ENCODE measurements at places on chromosomes 3 and 15.

DNA sequence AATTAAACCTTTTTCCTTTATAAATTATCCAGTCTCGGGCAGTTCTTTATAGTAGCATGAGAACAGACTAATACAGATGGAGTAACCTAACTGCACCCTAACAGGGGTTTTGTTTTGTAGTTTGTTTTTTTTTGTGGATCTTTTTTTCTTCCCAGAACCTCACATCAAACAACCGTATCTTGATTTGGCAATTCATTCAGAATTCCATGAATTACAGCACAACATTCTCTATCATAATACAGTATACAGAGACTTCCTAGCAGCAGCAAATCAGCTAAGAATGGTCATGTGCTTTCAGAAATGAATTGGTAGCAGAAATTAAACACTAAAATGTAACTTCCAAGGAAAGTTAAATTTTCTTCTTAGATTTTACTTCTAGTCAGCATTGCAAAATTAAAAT lies 114.6 kb downstream of the TMCC1 start:
- DNase-seq, result no peak

- no peak for DNase-seq
Measured at GRCh38 chr3:182808041-182808770, 14.9 kb downstream of the ATP11B start.

GRCh38 chr3:111859061-111859973 lies at the start of gene PHLDB2:
PHLDB2 (plus strand) TSS chr3:111859265; CDS start chr3:111884078, 24,813 bp downstream.
- DNase-seq, result peak; percentile 38

GRCh38 chr3:55189359-55189801 lies 261.5 kb upstream of the LRTM1 start:
- no peak for DNase-seq

DNA sequence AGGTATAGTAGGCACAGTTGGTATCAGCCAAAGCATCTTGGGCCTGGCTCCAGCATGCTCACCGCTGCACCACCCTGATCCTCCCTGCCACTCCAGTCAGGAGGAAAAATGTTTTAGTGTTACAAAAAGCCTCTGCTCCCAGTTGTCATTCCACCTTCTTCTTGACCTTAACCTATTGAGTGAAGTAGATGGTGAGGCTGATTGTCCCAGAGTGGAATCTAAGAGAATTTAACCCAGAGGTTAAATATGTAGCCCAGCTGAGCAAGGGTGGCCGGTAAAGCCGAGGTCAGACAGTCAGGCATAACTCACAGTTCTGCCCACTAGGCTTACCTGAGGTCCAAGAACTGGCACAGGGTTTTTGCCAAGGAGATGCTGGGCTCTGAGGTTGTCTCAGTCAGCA lies 30.7 kb upstream of the TNIK start:
- DNase-seq, result no peak

DNA sequence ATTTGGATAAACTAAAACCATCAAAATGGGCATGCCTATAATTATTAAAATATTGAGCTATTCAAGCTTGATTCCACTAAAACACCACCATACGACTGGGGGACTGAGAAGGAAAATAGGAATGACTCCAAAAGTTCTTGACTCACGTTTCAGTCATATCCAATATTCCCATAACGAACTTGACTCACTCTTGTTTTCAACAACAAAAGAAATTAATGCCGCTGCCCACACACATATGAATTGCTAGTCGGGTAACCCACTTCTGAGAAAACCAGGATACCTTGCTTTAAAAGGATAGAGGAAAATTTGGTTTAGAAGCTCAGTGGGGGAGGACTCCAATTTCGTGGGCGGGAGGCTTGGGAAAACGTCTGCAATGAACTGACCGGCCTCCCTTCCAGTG lies 5.2 kb downstream of the HTR3C start:
- DNase-seq, result no peak

DNA sequence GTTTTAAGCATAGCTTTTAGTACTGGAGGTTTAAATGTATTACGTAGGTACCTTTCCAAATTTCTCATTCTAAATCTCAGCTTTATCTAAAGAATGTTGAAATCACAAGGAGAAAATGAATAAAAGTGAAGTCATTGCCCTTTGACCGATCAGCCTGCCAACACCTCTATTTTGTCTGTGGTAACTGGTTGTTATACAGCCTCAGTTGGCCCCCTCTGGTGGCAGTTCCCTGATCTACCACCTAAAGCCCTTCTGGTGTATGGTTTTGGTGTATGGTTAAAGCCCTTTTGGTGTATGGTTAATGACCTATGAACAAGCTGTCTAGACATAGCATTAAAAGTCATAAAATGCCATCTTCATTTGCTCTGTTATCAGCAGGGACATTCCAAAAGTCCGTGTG lies 378.2 kb upstream of the AZI2 start:
- no peak for DNase-seq

- DNase-seq, result no peak
Measured at GRCh38 chr15:87681104-87681503, 575.4 kb downstream of the NTRK3 start.

DNA sequence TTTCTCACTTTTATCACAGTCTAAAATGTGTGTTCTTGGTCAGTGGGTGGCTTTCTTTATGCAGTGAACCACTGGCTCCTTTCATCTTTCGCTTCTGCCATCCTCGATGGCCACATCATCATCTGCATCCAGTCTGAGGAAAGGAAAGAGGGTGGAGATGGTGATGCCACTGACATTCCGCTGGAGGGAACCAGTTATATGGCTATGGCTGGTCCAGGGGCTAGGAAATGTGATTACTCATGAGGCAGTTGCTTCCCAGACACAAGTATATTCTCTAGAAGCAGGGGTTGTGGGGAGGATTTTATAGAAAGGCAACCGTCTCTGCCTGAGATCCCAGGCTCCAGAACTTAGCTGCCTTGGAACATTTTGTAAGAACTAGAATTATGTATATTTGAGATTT lies 246.7 kb upstream of the AZI2 start:
- no peak for DNase-seq

DNA sequence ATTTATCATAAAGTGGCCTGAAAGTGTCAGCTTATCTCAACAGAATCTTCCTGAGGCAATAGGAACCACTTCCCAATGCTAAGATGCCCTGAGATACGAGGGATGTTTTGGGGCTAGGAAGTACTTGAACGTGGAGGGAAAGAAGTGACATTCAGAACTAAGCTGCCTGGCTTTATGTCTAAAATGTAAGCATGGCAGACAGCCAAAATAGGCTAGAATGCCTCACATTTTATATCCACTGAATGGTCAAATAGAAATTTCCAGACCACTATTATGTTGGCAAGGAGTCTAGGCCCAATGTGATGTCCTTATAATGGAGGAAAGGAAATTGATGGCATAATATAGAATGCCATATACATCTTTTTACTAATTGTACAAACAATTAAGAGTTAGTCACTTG lies 154.9 kb downstream of the PEX5L start:
- no peak for DNase-seq

DNA sequence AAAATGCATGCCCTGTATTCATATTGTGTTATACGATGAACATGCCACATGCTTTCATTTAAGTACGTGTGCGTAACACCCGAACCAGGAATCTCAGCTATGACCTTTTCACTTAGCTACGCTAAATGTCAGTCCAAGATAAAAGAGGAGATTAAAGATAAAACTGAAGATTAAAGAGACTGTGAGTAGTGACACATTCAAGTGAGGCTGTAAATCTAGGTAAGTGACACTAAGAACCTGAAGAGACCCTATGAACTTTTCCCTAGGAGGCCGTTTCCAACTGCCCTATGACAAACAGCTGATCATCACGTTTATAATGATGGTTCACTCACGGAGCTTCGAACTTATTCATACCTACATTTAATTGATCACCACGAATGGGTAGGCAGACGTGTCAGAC lies 32.2 kb downstream of the TFRC start:
- DNase-seq, result no peak

GRCh38 chr3:141235661-141236171 lies 4.1 kb downstream of the PXYLP1 start:
- no peak for DNase-seq

DNA sequence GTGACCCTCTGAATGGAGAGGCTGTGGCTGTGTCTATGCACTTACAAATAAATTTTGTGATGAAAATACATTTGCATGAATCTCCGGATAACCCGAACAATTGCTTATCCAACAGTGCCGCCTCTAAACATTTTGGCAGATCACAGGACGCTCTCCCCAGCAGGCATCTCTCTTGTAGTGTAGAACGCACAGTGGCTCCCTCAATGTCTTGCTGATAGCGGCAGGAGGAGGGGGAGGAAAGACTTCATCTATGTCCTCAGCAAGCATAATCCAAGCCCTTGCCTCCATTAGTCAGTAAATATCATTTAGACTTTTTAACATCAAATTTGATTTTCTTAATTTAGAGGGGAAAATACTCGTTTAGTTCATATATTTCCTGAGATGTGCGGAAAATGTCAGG lies 318.1 kb upstream of the IGF1R start:
- no peak for DNase-seq

DNA sequence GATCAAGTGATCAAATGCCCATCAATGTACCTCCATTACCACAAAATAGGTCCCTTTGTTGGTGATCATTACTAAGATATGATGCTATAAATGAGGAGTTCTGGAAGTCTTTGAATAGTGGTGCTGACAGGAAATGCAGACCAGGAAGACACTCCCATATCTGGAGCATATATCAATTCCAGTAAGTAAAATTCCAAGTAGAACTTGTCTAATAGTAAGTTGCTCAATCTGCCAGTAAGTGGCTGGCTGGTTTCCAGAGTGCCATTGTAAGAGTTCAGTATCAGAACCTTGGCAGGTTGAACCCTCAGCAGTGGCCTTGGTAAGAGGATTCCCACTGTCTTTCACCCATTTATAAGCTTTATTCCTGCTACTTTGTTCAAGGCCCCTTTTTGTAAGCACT lies 379.9 kb upstream of the RBMS3 start:
- DNase-seq, result no peak

GRCh38 chr3:72189339-72189738 lies 404.4 kb upstream of the PROK2 start:
- no peak for DNase-seq

DNA sequence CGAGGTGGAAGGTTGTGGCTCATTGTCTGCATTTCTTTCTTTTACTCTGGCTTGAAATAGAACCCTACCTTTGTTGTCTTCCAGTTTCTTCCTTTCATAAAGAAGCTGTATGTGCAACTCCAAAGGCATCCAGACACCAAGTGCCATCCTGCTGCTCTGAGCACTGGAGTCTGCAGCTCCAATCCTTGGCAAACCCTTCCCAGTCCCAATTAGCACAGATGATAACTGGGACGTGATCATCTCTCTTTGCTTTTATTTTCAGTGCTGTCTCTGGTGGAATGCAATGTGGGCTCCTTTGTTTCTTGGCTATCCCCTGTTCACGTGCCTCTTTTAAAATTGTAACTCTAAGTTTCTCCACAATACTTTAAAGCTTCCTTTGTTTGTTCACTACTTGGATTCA lies 140.9 kb downstream of the AQP9 start:
- DNase-seq, result no peak

DNA sequence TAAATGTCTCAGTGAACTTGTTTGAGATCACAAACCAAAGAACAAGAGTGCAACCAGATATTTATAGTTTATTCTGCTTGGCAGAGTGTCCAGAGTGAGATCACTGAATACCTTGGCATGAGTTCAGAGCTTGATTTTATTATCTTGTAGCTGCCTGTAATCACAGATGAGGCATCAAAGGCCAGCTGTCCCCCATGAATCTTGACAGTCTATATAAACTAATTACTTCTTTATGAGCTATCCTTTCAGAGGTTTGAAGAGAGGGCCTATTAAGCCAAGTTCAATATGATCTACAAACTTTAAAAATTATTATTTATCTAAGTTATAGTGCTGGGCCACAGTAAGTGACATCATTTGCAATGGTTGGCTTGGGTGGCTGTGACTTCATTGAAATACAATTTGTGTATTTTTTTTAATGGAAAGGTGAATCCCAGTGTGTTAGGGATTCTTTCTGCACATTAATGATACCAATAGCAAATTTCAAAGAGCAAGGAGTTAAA lies 251.5 kb downstream of the CLSTN2 start:
- DNase-seq, result no peak

DNA sequence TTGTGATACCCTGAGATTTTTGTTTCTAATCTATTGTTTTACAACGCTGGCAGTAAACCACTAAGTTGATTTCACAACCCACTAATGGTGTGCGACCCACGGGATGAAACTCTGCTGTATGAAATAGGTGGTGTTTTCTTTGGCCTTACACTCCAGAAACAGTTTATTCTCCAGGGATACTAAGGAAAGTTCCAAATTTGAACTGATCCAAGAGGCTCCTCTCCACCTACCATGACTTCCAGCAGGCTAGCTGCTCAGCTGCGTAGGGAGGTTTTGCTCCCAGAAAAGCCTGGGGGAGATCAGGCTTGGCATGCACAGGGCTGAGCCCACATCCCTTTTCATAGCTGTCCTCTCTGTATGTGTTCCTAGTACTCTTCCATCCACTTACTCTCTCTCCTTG lies 71.5 kb downstream of the FAM174B start:
- DNase-seq, result no peak

GRCh38 chr3:127420829-127421228 lies 133.0 kb upstream of the PRR20G start:
- DNase-seq, result no peak

GRCh38 chr3:18224426-18224825 lies 200.7 kb downstream of the SATB1 start:
- DNase-seq, result no peak

DNA sequence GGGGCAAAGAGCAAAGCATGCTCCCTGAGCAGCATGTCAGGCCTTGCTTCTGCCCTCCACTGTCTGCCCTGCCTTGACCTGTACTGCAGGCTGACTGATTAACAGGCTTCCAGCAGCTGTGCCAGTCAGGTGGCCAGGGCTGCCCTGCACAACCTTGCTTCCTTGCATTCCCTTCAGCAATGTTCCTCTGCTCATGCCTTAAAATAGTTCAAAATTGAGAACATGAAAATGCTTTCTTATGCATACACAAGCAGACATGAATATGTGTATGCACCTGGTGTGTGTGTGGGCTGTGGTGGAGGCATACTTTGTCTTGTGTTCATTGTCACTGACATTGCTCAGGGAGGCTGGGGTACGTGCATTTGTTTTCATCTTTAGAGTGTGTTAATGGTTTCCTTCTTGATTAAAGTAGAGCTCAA lies 1.2 kb upstream of the SLC22A13 start:
- no peak for DNase-seq

GRCh38 chr3:116040152-116040551 lies 405.1 kb downstream of the LSAMP start:
- no peak for DNase-seq

- DNase-seq, result no peak
Measured at GRCh38 chr3:153180860-153181372, 18.9 kb downstream of the RAP2B start.
